ENCODE measurements at places on chromosomes 3 and 15. TPM values are rescaled to one million over a fixed set of nuclear protein-coding genes. Genes with fewer than 3 reads are reported as not detected.
A peak's percentile ranks its signal among the peaks of the same experiment; 100 is the strongest.

DNA sequence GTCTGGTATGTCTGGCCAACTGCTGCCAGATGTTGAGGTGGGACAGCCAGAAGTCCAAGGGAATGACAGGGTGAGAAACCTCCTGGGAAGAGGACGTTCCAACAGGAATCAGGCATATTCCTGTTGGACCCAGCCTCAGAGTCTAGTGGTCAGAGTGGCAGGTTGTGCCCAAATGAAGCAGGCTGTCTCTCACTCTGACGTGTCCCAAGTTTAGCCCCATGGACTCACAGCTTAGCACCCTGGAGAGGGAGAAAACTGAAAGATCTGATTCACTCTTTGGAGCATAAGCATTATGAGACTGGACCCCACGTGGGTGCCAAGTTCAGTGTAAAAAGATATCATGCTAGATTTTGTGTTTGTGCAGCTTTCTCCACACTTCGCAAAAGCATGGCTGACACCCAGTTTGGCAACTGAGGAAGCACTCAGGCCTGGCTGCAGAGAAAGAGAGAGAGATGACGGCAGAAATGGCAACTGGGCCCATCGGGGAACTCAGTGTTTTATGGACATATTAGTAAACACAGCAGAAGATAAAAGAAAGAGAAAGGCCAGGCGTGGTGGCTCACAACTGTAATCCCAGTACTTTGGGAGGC lies 88.2 kb upstream of the LMCD1 start:
- H3K4me3 ChIP-seq, result no peak overlapping the region
- no peaks in the 10 kb centered on the region for H3K36me3 ChIP-seq
- no peaks in the 10 kb centered on the region for H3K4me1 ChIP-seq
- no peak for DNase-seq

DNA sequence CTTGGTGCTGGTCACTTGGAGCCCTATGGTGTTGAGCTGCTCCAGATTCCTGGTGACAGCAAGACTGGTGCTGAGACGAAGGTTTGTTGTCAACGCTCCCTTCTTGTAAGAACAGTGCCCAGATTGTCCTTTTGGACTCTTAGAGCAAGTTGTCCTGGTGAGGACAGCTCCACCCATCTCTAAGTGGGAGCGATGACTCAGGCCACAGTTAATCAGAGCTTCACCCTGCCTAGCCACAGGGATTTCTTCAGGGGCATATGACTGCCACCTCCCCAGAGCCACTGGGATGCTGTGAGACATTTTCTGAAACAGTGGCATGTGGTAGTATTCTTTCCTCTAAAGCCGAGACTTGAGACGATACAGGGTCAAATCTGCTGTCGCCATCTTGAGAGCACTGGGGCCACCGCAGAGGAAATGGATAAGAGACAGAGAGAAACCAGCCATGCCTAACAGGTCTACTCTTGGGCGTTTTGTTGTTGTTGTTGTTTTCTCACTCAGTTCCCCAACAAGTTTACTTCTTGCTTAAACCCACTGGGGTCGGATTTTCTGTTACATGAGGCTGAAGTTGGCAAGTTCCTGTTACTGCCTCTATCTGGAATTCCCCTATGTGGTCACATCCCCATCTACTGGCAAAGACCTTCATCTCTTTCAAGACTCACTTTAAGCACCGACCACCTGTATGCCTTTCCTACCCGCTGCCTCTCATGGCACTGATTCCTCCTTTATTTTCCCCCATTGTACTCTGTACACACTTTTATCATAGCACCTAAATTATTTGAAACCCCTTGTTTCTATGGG lies 16.0 kb upstream of the PCOLCE2 start:
- H3K36me3 ChIP-seq, result no peaks in the 10 kb centered on the region
- H3K27ac ChIP-seq, result peak overlapping the region; percentile 39
- peak; percentile 23 for DNase-seq
- peaks cover 19% of the 10 kb centered on the region for H3K27me3 ChIP-seq
- peaks cover 14% of the 10 kb centered on the region for H3K4me1 ChIP-seq

GRCh38 chr15:85458764-85459163 lies 78.4 kb downstream of the AKAP13 start:
- peaks cover 62% of the 10 kb centered on the region for H3K4me1 ChIP-seq
- no peak overlapping the region for H3K27ac ChIP-seq
- H3K4me3 ChIP-seq, result peak overlapping the region; percentile 75
- no peaks in the 10 kb centered on the region for H3K27me3 ChIP-seq
- H3K36me3 ChIP-seq, result no peaks in the 10 kb centered on the region

- peaks cover 14% of the 10 kb centered on the region for H3K36me3 ChIP-seq
- no peak overlapping the region for H3K4me3 ChIP-seq
- H3K27me3 ChIP-seq, result peaks cover 82% of the 10 kb centered on the region
- no peak for DNase-seq
- no peak overlapping the region for H3K27ac ChIP-seq
- peaks cover 11% of the 10 kb centered on the region for H3K4me1 ChIP-seq
Observed at GRCh38 chr3:126211569-126211968, 31.2 kb upstream of the ALDH1L1 start.

GRCh38 chr3:12840591-12841148 lies 695 bp downstream of the RPL32 start:
- H3K36me3 ChIP-seq, result peaks cover 22% of the 10 kb centered on the region
- no peaks in the 10 kb centered on the region for H3K27me3 ChIP-seq
- H3K4me1 ChIP-seq, result peaks cover 49% of the 10 kb centered on the region
- H3K4me3 ChIP-seq, result peak overlapping the region; percentile 97

GRCh38 chr3:49606427-49606826 lies 52.1 kb downstream of the BSN start:
- no peaks in the 10 kb centered on the region for H3K4me1 ChIP-seq
- no peak overlapping the region for H3K4me3 ChIP-seq
- H3K27me3 ChIP-seq, result no peaks in the 10 kb centered on the region
- no peaks in the 10 kb centered on the region for H3K36me3 ChIP-seq
- DNase-seq, result no peak

DNA sequence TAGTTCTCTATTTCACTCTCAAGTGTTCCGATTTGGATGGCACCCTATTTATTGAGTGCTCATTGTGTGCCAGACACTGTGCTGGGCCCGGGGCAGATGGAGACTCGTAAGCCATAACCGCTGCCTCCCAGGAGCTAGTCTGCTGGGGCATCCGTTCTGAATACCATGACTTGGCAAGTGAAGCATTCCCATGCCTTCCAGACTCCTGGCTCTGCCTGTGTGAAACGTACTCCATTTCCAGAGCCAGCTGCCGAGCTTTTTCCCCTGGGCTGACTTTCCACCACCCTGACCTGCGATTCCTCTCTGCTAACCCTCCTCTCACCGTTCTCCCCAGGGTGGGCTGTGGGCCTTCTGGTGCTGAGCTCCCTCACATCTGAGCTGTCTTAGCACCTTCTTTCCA lies 303.1 kb upstream of the CTDSPL start:
- H3K27me3 ChIP-seq, result no peaks in the 10 kb centered on the region
- H3K36me3 ChIP-seq, result no peaks in the 10 kb centered on the region
- H3K4me1 ChIP-seq, result peaks cover 3% of the 10 kb centered on the region
- no peak overlapping the region for H3K4me3 ChIP-seq
- H3K27ac ChIP-seq, result no peak overlapping the region

GRCh38 chr3:9130345-9131305 lies 118.8 kb downstream of the SRGAP3 start:
- H3K4me1 ChIP-seq, result no peaks in the 10 kb centered on the region
- peaks cover 21% of the 10 kb centered on the region for H3K27me3 ChIP-seq
- DNase-seq, result no peak
- H3K4me3 ChIP-seq, result no peak overlapping the region
- no peak overlapping the region for H3K27ac ChIP-seq

The TNFAIP8L3 gene
- not detected for polyA plus RNA-seq

The PML gene
- polyA plus RNA-seq, result 39.8 TPM

The B3GALNT1 gene
- polyA plus RNA-seq, result 1.5 TPM

The NMD3 gene
- 46.2 TPM for polyA plus RNA-seq

The CHRM5 gene
- polyA plus RNA-seq, result not detected

The ZBED2 gene
- 2.0 TPM for polyA plus RNA-seq

The TMEM212 gene
- polyA plus RNA-seq, result not detected

The ALPK3 gene
- not detected for polyA plus RNA-seq
